GM23338 (cell line): ENCODE measurements at places on chromosomes 6 and 20. TPM values are rescaled to one million over a fixed set of nuclear protein-coding genes. Genes with fewer than 3 reads are reported as not detected.

Gene RSPH4A
- 0.08 and 0.52 TPM in 2 replicates for total RNA-seq

Gene SLC2A10
- 7.9 and 14.6 TPM in 2 replicates for total RNA-seq

Gene COL21A1
- total RNA-seq = 6.1 and 6.2 TPM in 2 replicates

Gene HRH3
- total RNA-seq = 2.9 and 5.2 TPM in 2 replicates

Gene MLN
- not detected in 2 replicates for total RNA-seq

Gene PGC
- not detected in 2 replicates for total RNA-seq

Gene HDGFL1
- total RNA-seq = not detected in 2 replicates

Gene SYCP2
- 2.1 TPM in 2 replicates for total RNA-seq

DNA sequence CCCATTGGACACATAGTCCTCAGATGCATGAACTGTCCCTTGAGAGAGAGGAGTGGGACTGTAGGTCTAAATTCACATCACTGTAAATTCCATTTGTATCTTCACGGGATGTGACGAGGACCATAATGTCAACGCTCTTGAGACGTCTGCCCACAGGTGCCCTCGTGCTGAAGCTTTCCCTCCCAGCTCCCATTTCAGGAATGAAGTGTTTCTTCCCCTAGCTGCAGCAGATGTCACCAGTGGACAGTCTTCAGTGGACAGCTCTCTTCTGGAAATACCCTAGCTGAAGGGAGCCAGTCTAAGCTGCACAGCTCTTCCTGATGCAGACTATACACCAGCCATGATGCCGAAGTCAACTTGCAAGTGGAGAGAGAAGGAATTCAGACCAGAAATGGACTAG is 217.4 kb upstream of the ECI2 start:
- no peak overlapping the region for H3K4me3 ChIP-seq
- H3K4me1 ChIP-seq = no peaks in the 10 kb centered on the region
- H3K27me3 ChIP-seq = no peaks in the 10 kb centered on the region

DNA sequence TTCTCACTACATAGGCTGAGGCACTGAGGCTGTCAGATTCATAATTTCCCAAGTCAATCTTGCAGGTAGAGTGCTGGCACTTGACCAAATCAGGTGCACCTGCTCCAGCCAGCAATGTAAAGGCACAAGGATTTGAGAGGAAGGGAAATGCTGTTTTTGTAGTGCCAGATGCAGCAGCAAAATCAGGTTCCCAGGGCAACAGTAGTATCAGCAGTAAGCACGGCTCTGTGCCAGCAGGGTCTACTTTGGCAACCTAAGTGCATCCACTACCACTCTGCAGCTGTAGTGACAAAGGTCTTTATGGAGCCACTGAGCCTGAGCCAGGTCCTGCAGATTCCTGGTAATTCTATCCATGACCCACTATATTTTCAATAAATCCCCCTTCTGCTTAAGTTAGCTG is 329.5 kb downstream of the TPBG start:
- no peaks in the 10 kb centered on the region for H3K4me1 ChIP-seq
- no peak for DNase-seq
- no peak overlapping the region for H3K4me3 ChIP-seq
- no peak overlapping the region for H3K27ac ChIP-seq
- H3K27me3 ChIP-seq = no peaks in the 10 kb centered on the region
- H3K36me3 ChIP-seq = no peaks in the 10 kb centered on the region

DNA sequence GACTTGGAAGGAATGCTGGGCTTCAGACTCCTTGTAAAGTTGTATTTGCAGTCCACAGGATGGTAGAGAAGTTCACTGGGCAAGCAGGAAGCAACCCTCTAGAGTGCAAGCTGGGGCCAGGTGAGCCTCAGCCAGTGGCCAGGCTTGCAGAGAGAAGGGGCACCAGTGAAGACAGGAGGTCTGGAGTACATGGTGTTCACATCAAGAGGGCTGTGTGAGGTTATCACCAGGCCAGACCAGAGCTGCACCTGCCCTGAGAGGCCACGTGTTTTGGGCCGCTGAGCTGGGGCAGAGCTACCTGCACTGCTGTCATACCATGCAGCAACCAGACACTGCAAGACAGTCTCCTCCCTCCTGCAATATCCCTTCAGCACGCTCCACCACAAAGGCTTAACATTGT is 79.0 kb downstream of the SH3BGRL2 start:
- DNase-seq = no peak
- no peak overlapping the region for H3K4me3 ChIP-seq
- H3K27me3 ChIP-seq = no peaks in the 10 kb centered on the region
- H3K4me1 ChIP-seq = peaks cover 11% of the 10 kb centered on the region; the same call in 1 of the 2 replicates

DNA sequence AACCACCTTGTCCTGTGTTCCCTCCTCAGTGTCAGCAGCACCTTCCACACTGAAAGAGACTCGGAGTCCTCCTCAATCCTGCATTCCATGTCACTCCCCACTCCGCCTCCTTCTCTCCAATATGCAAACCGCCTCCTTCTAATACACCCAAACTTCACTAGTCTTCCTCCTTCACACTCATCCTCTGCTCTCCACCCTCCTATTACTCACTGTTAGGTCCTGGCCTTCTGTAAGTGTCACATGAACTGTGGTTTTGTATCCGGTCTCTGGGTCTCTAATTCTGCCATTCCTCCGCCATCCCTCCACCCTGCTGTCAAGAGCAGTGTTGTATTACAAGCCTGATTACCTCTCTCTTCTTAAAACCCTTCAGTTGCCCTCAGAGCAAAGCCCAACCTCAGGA is 200.5 kb upstream of the CDYL start:
- no peaks in the 10 kb centered on the region for H3K27me3 ChIP-seq
- no peak overlapping the region for H3K27ac ChIP-seq
- H3K36me3 ChIP-seq = no peaks in the 10 kb centered on the region
- no peak for DNase-seq
- no peaks in the 10 kb centered on the region for H3K4me1 ChIP-seq

GRCh38 chr6:52089758-52090348 is 2.4 kb upstream of the PKHD1 start:
- H3K36me3 ChIP-seq = no peaks in the 10 kb centered on the region
- no peak overlapping the region for H3K4me3 ChIP-seq
- H3K4me1 ChIP-seq = no peaks in the 10 kb centered on the region
- no peak overlapping the region for H3K27ac ChIP-seq

- H3K4me1 ChIP-seq = peaks cover 1% of the 10 kb centered on the region; the same call in 1 of the 2 replicates
- H3K27ac ChIP-seq = no peak overlapping the region
- no peaks in the 10 kb centered on the region for H3K27me3 ChIP-seq
- H3K4me3 ChIP-seq = no peak overlapping the region
- DNase-seq = no peak
- no peaks in the 10 kb centered on the region for H3K36me3 ChIP-seq
Observed at GRCh38 chr6:63560801-63561287, 11.4 kb upstream of the LOC128125822 start.

DNA sequence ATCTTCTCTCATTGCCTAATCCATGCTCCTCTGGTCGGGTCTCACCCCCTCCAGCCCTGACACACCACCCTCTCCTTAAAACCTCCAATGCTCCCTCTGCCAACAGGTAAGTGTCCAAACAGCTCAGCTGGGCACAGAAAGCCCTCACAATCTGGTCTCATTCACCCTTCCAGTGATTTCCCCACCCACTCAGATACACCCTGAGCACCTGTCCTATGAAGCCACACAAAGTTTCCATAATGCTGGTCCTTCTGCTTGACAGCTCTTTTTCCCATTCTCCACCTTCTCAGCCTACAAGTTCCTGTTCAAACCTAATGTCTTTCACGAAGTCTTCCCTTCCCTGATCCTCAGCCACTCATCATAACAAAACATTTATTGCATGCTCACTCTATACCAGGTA is 70.1 kb upstream of the MRPS10 start:
- H3K4me1 ChIP-seq = no peaks in the 10 kb centered on the region
- H3K27ac ChIP-seq = no peak overlapping the region
- DNase-seq = no peak
- H3K36me3 ChIP-seq = no peaks in the 10 kb centered on the region
- no peaks in the 10 kb centered on the region for H3K27me3 ChIP-seq
